ENCODE measurements at places on chromosomes 13 and 19. TPM values are rescaled to one million over a fixed set of nuclear protein-coding genes. Genes with fewer than 3 reads are reported as not detected.
A peak's percentile ranks its signal among the peaks of the same experiment; 100 is the strongest.

DNA sequence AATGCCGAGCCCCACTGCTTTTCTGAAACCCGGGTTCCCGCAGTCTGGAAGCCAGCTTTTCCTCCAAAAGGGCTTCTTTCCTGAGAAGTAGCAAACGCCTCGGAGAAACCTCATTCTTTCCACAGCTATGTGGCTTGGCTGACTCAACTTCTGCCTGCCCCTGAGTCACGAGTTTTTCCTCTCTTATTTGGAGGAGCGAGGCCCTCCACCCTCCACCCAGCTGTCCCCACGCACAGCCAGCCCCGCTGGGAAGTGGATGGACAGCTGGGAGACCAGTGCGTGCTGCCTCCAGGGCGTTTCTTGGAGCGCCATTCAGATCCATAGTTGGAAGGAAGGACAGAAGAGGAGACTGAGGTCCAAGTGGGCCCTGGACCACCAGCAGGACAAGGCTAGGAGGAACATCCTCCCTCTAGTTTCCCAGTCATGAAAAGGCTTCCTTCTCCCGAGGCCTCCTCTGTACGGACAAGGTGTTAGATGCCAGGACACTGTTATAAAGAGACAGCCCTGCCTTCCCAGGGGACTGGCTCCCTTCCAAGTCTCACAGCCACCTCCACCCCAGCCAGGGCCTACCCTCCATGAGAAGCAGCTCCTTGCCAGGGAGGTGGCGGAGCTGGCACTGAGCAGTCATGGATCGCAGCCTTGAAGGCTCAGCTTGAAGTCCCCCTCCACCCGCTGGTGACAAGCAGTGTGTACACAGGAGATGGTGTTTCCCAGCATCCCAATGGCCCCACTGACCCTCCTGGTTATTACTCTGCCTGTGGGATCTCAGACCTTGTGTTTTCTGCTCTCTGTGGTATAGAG lies 2.5 kb upstream of the PLEKHF1 start:
- DNase-seq, result peak; percentile 63

GRCh38 chr13:93244918-93245280 lies 18.3 kb downstream of the GPC6 start:
- no peak for DNase-seq

KLK4 gene
- not detected for total RNA-seq

DNA sequence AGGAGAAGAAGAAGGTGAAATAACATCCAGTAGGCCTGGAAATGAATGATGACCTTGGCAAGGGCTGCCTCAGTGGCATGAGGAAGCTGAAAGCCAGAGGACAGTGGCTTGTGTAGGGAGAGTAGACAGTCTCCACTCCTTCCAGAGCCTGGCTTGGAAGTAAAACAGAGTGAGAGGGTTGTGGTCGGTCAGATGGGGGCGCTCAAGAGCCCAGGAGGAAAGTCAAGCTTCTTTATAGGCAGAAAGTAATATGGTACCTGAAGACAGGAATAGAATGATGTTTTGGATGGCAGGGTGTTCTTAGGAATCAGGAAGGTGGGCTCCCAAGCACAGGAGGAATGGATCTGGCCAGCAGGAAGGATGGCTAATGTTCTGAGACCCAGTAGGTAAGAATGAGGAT lies 75.1 kb upstream of the TSC22D1 start:
- no peak for DNase-seq

- DNase-seq, result no peak
Observed at GRCh38 chr13:32248801-32249200, 66.4 kb downstream of the ZAR1L start.

HSD11B1L gene
- 7.4 TPM for total RNA-seq

ANKRD10 gene
- total RNA-seq, result 72.4 TPM

- DNase-seq, result no peak
Observed at GRCh38 chr19:45005787-45006186, 4.5 kb downstream of the RELB start.

All from kidney epithelial cell (primary cell).